ENCODE measurements at places on chromosomes 1 and 21. TPM values are rescaled to one million over a fixed set of nuclear protein-coding genes. Genes with fewer than 3 reads are reported as not detected.

Gene MYBPHL
- not detected for total RNA-seq

Gene GPN2
- 28.9 TPM for total RNA-seq

Gene HMGCS2
- total RNA-seq, result not detected

- no peak overlapping the region for H3K27ac ChIP-seq
- H3K36me3 ChIP-seq, result peaks cover 40% of the 10 kb centered on the region
- peaks cover 10% of the 10 kb centered on the region for H3K4me1 ChIP-seq
- H3K27me3 ChIP-seq, result no peaks in the 10 kb centered on the region
- no peak overlapping the region for H3K4me3 ChIP-seq
- no peak for DNase-seq
These were observed 78.5 kb downstream of the DOP1B start for GRCh38 chr21:36235058-36235582.

DNA sequence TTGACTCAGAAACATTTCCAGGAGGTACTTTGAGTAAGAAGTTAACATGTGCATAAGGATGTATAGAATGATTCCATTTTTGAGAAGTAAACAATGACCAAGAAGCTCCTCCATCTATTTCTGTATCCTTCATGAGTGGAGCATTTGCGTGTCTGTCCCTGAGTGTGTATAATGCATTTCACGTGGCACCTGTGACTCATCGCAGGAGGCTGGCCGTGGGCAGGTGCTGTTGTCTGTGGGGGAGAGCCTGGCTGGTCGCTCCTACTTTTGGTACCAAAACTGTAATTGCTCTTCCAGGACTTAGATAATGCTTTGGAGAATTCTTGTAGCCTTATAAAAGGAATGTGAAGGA is 16.5 kb downstream of the SLC37A1 start:
- peaks cover 33% of the 10 kb centered on the region for H3K36me3 ChIP-seq
- no peaks in the 10 kb centered on the region for H3K27me3 ChIP-seq

- no peaks in the 10 kb centered on the region for H3K36me3 ChIP-seq
- no peak overlapping the region for H3K27ac ChIP-seq
- H3K4me1 ChIP-seq, result no peaks in the 10 kb centered on the region
- DNase-seq, result no peak
- H3K4me3 ChIP-seq, result no peak overlapping the region
- peaks cover 14% of the 10 kb centered on the region for H3K27me3 ChIP-seq
These were observed 140.7 kb upstream of the WNT4 start for GRCh38 chr1:22283596-22283995.

DNA sequence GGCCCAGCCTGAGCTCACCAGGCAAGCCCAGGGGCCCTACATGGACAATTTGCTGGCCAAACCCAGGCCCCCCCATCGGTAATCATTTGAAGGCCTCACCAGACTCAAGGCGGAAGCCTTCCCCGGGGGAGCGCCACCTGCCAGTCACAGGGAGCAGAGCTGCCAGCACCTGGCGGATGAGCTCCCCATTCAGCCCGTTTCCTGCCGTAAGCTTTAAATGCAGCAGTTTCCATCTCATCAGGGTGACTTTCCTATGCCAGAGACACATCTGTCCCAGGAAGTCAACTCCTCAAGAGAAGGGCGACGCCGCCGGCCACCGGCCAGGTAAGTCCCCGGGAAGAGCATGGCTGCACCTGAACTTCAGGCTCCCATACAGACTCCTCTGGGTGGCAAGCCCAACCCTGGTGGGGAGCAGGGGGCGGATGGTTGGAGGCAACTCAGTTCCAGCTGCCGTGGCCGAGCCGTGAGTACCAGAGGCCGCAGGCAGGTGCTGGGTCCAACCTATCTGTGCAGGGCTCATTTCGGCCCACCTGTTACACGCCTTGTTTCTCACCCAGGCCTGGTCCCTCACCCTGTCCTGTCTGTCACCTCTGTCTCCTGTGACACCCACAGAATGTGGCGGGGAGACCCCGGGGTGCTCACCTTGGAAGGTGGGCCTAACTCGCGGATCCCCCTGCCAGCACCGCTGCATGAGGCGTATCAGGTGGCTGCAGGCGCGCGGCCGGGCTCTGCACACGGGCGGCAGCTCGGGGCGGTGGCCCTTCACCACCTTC is 20.7 kb downstream of the RIPK4 start:
- H3K27ac ChIP-seq, result no peak overlapping the region
- H3K36me3 ChIP-seq, result no peaks in the 10 kb centered on the region
- no peak overlapping the region for H3K4me3 ChIP-seq
- H3K4me1 ChIP-seq, result no peaks in the 10 kb centered on the region
- H3K27me3 ChIP-seq, result no peaks in the 10 kb centered on the region

DNA sequence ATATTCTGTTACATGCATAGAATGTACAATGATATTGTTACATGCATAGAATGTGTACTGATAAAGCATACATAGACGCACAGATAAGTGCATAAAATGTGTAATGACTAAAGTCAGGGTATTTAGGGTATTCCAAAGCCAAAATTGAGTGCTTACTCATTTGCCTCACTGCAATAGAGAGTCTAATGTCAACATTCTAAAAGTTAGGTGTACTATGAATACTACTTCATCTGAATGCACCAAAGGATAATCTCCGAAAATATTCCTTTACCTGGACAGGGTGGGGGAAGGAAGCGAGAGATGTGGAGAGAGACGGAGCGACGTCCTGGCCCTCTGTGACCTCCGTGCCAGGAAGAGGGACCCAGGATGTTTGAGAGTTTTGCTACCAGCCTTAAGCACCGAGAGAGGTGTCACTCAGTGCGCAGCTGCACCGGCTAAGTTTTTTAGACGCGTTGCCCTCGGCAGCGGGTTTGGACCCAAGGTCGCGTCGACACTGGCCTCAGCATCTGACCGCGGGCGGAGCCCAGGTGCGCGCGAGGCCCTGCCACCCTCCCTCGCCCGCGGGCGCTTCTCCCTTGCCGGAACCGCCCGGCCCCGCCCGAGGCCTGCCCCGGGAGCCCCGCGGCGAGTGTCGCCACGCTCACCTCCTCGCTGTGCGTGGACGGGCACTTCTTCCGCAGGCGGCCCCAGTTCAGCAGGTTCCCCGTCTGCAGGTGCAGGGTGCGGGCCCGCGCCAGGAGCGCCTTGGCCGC is 660 bp downstream of the GCLM start:
- DNase-seq, result peak; percentile 68
- peaks cover 14% of the 10 kb centered on the region for H3K27me3 ChIP-seq
- peak overlapping the region; percentile 87 for H3K27ac ChIP-seq
- H3K4me3 ChIP-seq, result peak overlapping the region; percentile 79

GRCh38 chr1:28208818-28209441 is 23.9 kb downstream of the DNAJC8 start:
- no peaks in the 10 kb centered on the region for H3K27me3 ChIP-seq
- peaks cover 12% of the 10 kb centered on the region for H3K4me1 ChIP-seq
- H3K27ac ChIP-seq, result no peak overlapping the region
- no peak overlapping the region for H3K4me3 ChIP-seq
- peaks cover 41% of the 10 kb centered on the region for H3K36me3 ChIP-seq

DNA sequence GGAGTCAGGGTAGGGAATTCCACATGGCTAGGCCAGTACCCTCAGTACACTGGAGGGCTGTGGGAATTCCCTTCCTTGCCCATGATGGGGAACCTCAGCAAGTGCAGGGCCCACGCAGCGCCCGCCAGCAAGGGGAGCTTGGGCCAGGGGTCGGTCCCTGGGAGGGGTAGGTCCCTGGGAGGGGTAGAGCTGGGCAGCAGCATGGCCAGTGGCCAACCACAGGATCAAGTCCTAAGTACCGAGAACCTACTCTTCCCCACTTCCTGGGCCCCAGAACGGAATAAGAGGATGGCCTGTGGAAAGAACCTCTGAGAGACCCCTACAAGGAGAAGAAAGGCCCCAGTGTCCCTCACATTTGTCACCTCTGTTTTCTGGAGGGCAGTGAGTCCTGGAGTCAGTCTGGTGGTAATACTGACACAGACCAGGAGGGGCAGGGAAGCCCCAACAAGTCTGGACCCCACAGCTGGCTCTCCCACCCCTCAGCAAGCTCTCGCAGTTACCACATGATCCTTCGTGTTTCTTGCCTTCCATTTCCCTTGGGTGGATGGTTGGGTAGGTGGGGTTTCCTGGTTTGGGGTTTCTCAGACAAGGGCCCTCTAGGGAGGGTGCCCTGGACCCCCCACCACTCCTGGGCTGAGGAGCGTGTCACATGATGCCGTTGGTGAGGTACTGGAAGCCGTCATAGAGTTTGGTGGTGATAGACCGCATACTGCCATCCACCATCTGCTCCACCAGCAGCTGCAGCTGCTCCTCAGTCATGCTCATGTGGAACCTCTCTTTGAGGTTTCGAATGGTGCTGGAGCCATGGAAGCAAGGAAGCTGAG is 10.3 kb downstream of the ZNF687 start:
- peaks cover 5% of the 10 kb centered on the region for H3K4me1 ChIP-seq
- H3K4me3 ChIP-seq, result no peak overlapping the region
- no peaks in the 10 kb centered on the region for H3K27me3 ChIP-seq
- peak overlapping the region; percentile 43 for H3K27ac ChIP-seq

GRCh38 chr1:94072840-94073522 is 48.0 kb downstream of the ABCA4 start:
- peak overlapping the region; percentile 9 for H3K4me3 ChIP-seq
- peak overlapping the region; percentile 74 for H3K27ac ChIP-seq
- peaks cover 32% of the 10 kb centered on the region for H3K4me1 ChIP-seq
- no peaks in the 10 kb centered on the region for H3K36me3 ChIP-seq

DNA sequence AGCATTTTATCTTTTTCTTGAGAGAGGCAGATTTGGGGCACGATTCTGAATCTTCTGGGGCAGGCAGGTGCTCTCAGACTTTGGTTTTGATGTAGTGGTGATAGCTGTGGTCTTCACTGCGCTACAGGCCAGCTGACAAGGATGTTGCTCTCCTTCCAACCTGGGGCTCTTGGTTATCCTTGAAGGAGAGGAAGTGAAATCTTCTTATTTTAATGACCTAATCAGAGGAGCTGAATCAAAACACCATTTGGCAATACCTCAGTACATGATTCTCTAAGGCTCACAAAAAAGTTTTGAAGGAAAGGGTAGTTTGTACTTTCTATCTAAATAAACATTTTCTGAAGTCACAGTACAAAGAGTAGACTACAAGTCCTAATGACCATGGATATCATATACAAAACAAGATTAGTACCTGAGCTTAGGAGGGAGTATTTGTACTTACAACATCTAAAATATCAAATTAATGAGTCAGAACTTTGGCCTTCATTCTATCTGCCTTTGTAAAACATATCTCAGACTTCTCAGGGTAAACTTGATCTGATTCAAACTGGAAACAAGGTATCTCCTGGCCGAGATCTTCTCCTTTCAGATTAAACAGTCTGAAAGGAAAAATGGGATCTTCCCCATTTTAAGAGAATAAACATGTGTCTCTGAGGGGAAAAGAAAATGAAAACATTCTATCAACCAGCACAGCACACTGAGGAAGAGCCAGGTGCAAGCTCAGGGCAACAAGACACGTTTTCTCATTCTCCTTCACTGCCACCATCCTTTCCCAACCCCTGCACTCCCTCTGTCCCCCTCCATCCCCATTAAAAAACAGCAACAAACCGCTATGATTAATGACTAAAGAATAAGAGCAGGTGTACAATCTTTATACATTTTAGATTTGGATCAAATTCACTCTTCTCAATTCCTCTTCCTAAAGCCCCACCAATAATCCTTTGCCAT is 69.2 kb downstream of the SH3GLB1 start:
- no peak overlapping the region for H3K4me3 ChIP-seq
- H3K27me3 ChIP-seq, result no peaks in the 10 kb centered on the region
- no peak for DNase-seq
- H3K36me3 ChIP-seq, result no peaks in the 10 kb centered on the region

DNA sequence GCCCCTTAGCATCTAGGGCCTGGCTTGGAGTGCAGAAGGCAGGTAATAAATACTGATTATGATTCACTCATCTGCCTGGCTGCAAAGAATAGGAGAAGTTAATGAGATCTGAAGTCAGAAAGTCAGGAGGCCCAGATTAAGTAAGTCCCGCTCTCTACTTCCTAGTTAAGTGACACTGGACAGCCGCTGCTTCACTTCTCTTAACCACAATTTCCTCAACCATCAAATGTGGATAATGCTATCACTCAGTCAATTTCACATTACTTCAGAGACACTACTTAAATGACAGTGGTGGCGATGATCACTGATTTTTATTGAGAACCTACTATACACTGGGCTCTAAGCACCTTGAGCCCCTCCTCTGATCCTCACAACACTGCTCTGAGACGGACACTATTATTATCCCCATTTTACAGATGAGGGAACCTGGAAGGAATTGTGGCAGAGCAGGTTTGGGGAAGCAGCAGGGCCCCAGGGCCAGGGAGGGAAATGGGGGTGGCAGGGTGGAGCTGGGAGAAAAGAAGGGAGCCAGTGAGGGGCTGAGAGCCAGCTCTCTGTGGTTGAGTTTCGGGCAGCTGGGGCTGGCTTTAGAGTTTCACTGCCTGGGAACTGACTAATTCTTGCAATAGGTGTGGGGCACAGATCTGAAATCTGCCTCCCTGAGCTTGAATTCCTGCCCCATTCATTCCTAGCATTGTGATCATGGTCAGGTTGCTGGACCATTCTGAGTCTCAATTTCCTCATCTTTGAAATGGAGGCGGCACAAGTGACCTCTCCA is 2.4 kb upstream of the E2F2 start:
- no peak for DNase-seq
- no peak overlapping the region for H3K4me3 ChIP-seq
- H3K27me3 ChIP-seq, result no peaks in the 10 kb centered on the region
- peaks cover 18% of the 10 kb centered on the region for H3K36me3 ChIP-seq
- H3K4me1 ChIP-seq, result peaks cover 42% of the 10 kb centered on the region

DNA sequence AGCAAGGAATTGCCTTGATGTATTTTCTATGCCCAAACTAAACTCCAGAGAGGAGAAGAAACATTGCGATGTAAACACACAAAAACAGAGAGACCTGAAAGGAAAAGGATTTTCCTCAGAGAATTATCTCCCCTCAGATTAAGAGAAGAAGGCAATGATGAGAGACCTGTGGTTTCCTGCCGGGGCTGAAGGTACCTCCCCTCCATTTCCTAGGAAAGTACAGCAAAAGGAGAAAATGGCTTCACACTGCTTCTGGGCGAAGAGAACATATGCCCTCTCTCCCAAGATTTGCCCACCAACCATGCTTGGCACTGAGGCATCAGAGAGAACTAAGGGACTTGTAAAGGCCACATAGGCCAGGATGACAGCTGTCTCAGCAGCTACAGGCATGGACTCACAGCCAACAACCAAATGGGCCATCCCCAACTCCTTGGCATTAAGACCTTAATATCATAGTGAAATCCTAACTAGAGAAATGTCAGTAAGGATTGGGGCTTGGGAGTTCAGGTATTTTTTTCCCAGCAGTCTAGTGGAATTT is 523.0 kb downstream of the PTPRC start:
- H3K36me3 ChIP-seq, result peaks cover 3% of the 10 kb centered on the region
- no peak for DNase-seq
- no peaks in the 10 kb centered on the region for H3K27me3 ChIP-seq
- peaks cover 39% of the 10 kb centered on the region for H3K4me1 ChIP-seq
- H3K27ac ChIP-seq, result peak overlapping the region; percentile 22

- H3K27ac ChIP-seq, result no peak overlapping the region
- no peaks in the 10 kb centered on the region for H3K36me3 ChIP-seq
- H3K4me3 ChIP-seq, result no peak overlapping the region
- peaks cover 25% of the 10 kb centered on the region for H3K27me3 ChIP-seq
- H3K4me1 ChIP-seq, result no peaks in the 10 kb centered on the region
These were observed 36.6 kb downstream of the FOXO6 start for GRCh38 chr1:41397753-41398330.

Data from activated CD8-positive, alpha-beta T cell treated with anti-CD3 and anti-CD28 coated beads, Interleukin-2, amount 10 ng/mL, durations not matched to agents 7 days and 5 days (primary cell).